GM23338 (cell line): ENCODE measurements at places on chromosomes 1 and 21. TPM values are rescaled to one million over a fixed set of nuclear protein-coding genes. Genes with fewer than 3 reads are reported as not detected.

GRCh38 chr1:19606817-19607642, 37.1 kb upstream of the NBL1 start:
- no peaks in the 10 kb centered on the region for H3K36me3 ChIP-seq
- no peaks in the 10 kb centered on the region for H3K27me3 ChIP-seq
- H3K27ac ChIP-seq = no peak overlapping the region
- no peak for DNase-seq

GRCh38 chr21:33401630-33401992, 1.6 kb upstream of the IFNGR2 start:
- no peaks in the 10 kb centered on the region for H3K36me3 ChIP-seq
- H3K4me1 ChIP-seq = peaks cover 4% of the 10 kb centered on the region; the same call in 1 of the 2 replicates
- DNase-seq = no peak
- H3K27ac ChIP-seq = no peak overlapping the region
- H3K4me3 ChIP-seq = no peak overlapping the region
- H3K27me3 ChIP-seq = peaks cover 5% of the 10 kb centered on the region; the same call in 1 of the 2 replicates

- no peaks in the 10 kb centered on the region for H3K27me3 ChIP-seq
- H3K4me1 ChIP-seq = no peaks in the 10 kb centered on the region
- no peak for DNase-seq
- H3K27ac ChIP-seq = no peak overlapping the region
- H3K36me3 ChIP-seq = 0 out of 2 replicates have a peak, but pooled peaks cover 3% of the 10 kb centered on the region
Observed at GRCh38 chr1:52332411-52332810, 33.6 kb downstream of the CC2D1B start.

MCOLN3 gene
- 4.4 and 7.2 TPM in 2 replicates for total RNA-seq

KPRP gene
- total RNA-seq = not detected in 2 replicates
